Hematopoietic multipotent progenitor cell (in vitro differentiated cells): ENCODE measurements at places on chromosomes 6 and 20.

DNA sequence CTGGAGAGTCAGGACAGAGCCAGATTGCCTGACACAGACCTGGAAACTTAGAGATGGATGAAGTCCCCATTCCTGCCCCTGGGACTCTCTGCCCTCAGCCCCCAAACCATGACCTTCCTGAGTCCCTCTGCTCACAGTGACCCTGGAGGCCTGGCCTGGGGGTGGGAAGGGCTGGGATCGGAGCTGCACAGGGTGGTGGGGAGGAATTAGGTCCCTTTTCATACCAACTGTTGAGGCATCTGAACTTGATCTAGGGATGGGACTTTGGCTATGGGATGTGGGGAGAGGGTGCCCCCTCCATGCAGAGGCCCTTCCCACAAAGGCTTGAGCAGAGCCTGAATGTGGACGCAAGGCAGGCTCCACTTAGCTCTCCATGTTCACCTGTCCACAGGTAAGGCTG, 144.1 kb downstream of the MRPL14 start:
- no peak for DNase-seq

- DNase-seq = no peak
Observed at GRCh38 chr6:14718861-14719260, 527.0 kb upstream of the JARID2 start.

DNA sequence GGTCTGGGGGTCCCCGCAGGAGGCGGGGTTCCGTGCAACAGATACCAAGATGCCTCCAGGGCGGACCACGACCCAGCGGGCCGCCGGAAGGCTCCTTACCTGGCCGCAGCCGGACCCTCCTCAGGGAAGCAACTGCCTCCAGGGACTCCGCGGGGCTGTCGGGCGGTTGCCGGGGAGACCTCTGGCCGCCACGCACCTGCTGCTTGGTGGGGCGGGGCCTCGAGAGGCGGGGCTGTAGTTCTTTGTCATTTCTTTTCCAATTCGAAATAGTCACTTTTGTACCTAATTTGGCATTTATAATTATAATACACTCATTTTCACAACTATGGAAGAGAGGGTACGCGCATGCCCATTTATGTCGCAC, 647 bp downstream of the AK9 start:
- no peak for DNase-seq

DNA sequence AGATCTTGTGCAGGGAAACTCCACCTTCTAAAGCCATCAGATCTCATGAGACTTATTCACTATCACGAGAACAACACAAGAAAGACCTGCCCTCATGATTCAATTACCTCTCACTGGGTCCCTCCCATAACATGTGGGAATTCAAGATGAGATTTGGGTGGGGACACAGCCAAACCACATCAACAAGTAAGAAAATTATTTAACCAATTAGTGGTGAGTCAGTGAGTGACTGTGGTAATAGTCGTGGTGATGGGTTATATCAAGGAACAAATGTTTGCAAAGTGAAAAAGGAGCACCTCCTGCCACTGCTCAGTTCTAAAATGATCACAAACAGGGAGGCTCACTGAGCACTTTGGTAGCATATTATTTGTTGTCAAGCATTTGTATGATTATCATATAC, 20.6 kb downstream of the EPM2A start:
- no peak for DNase-seq

DNA sequence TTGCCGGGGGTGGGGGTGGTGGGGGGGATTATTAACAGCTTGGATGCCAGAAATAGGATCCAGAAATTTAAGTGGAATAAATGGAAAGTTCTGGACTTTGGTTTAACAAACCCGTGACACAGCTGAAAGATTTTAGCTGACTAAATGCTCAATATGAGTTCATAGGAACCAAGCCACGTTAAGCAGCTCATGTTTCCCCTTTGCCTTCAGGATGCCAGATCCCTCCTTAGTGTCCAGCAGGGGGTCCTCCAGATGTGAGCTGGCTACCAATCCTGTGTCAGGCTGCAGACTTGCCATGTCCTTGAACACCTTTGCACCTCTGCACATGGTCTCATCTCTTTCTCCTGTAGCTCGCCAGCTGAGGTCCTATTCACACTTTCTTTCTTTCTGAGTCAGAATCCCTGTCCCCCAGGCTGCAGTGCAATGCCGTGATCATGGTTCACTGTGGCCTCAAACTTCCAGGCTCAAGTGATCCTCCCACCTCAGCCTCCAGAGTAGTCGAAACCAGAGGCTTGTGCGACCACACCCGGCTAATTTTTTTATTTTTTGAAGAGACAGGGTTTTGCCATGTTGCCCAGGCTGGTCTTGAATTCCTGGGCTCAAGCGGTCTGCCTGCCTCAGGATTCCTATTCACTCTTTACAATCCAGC, 133.3 kb upstream of the ARMC2 start:
- DNase-seq = no peak

DNA sequence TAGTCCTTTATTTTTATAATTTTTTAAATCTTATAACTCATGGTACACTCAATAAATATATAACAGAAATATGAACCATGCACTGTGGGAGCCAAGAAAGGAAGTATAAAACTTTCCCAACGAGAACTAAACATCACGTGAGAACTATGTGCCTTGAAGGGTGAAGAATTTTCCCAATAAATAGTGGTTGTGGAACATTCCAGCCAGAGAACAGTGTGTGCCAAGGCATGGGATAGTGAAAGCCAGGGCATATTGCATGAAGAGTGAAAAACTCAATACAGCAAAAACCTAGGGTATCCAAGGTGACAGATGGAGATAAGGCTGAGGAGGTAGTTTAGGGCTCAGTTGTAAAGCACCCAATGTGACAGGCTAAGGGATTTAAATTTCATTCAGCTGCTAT, 86.1 kb downstream of the SIM1 start:
- no peak for DNase-seq

GRCh38 chr20:20413810-20414281, 45.9 kb downstream of the INSM1 start:
- no peak for DNase-seq

DNA sequence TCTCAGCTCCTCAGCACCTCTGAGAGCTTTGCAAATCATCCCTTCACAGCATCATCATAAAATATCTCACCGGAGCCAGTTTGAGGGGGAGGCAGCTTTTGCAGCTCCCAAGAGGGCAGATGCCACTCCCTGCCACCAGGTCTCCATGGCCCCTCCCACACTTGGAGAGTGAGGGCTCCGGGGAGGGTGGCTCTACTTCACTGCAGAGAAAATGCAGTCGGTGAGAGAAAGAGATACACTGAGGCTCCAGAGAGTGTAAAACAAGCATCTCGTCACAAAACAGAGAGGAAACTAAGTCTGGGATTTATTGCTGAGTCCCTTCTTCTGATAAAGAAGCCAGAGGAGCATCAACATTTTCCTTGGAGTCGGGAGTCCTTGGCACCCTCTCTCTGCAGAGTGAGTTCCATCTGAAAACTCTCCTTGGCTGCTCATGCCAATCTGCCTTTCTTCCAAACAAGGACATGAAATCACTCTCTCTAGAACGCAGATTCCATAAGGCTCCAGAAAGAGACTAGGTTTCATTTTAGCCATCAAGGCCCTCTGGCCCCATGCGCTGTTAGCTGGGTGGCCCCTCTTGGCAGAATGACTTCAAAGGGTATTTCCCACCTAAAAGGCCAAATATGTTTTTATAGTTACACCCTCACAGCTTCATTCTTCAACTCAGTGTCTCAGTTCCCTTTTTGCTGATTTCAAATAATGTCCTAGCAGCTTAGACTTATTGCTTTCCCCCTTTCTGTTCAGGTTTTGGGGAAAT, 70.6 kb upstream of the F13A1 start:
- no peak for DNase-seq

DNA sequence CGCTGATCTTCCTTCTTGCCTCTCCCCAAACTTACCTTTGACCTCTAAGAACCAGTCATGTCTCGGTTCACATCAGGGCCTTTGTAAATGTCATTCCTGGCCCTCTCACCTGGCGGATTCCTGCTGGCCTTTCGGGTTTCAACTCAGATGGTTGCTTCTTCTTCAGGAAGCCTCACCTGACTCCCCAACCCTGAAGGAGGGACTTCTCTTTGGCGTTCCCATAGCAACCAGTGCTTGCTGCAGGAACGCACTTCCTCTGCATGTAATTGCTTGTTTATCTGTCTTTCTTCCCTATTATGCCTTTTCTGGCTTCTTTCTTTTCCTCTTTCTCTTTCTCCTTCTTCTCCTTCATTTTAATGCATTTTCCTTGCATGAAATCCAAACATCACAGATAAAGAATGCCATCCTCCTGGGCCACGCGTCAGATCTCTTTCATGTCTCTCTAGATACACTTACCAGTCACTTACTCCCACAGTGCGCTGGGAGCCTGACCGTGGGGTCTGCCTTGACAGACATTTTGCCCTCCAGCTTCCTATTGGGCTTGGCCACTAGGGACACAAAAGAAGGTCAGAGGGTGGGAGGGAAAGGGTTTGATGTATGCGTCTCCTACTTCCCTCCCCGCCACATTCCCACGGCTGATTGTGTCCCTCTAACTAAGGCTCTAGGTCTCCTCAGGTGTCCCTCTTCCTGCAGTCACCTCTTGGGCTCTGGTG, 295.7 kb upstream of the TSHZ2 start:
- no peak for DNase-seq

- no peak for DNase-seq
Observed at GRCh38 chr6:80249897-80250296, 143.4 kb downstream of the BCKDHB start.

DNA sequence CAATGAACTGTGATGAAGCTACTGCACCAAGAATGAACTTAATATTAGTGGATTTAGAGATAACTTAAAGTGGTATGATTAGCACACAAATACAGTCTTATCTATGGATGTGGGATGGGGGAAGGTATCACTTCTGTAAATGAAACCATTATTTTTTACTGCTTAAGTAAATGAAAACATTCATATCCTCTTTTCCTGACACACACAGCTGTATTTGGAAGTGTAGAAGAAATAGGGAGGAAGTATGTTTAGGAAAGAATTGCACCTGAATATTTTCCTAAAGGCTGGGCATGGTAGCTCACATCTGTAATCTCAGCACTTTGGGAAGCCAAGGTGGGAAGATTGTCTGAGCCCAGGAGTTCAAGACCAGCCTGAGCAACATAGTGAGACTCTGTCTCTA, 96.8 kb downstream of the HIVEP2 start:
- no peak for DNase-seq

- no peak for DNase-seq
Observed at GRCh38 chr20:55239269-55239668, 763.9 kb downstream of the DOK5 start.

GRCh38 chr20:58436868-58437645, 48.0 kb downstream of the VAPB start:
- no peak for DNase-seq

- no peak for DNase-seq
Observed at GRCh38 chr20:22182148-22182547, 402.2 kb downstream of the FOXA2 start.

DNA sequence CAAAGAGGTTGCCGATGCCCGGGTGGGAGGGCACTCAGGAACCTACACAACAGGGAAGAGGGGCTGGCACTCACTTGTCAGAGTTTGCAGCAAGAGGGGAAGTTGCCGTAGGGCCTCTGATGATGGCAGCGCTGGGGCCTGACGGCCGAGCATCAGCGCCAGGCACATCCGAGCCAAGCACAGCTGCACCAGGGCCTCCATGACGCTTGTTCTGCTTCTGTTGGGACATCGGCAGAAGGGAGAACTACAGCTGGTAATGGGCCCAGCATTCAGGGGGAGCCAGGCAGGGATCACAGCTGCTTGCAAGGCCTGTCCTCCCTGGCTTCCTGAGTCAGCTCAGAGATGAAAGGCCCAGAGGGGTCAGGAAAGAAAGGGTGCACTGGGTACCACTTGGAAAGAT, 367.7 kb downstream of the CDH4 start:
- no peak for DNase-seq

DNA sequence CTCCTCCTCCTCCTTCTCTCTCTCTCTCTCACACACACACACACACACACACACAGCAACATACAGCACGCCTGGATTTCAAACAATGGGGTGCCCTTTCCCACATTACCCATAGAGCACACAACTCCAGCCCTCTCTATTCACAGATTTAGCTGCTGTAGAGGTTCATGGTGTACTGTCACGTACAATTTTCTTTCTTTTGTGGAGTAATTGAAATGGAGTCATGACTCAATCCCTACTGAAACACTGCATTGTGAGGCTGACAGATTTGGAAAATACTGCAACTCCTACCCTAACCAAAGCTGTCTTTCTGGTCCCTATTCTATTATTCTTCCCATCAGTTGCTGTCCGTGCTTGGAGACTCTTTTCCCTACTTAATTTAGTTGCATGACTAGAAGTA, 166.9 kb downstream of the EDN1 start:
- no peak for DNase-seq

DNA sequence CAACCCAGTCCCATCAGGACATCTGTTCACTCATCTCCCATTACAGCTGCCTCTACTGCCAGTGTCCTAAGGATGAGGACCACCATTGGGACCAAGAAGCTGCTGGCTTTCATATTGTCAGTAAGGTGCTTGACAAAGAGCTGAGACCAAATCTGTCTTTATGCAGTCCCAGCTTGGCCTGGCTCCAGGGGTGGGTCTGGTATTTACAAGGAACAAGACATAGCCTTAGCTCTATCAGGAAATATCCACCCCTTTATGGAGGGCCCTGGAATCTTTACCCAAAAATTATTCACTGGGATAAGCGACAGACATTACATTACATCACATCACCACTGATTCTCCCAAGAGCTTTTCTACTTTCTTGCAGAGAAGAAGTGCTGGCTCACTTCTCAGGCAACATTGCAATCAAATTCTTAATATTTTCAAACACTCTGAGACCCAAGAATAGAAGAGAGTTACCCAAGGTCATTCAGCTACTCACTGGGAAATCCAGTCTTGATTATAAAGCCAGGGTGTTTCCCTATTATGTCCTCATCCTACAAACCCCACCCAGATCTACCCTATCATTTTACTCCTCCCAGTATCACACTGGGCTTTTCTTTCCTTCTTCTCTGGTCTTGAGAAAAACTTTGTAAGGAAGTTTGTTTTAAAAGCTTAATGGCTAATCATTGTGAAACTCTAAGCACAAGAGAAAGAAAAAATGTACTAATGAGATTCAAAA, 11.5 kb upstream of the PI3 start:
- DNase-seq = no peak

GRCh38 chr20:64176971-64177370, 12.7 kb downstream of the MYT1 start:
- DNase-seq = no peak

GRCh38 chr6:36927691-36928546, 26.6 kb upstream of the PI16 start:
- DNase-seq = no peak
